ENCODE measurements at places on chromosomes 12 and 14.

DNA sequence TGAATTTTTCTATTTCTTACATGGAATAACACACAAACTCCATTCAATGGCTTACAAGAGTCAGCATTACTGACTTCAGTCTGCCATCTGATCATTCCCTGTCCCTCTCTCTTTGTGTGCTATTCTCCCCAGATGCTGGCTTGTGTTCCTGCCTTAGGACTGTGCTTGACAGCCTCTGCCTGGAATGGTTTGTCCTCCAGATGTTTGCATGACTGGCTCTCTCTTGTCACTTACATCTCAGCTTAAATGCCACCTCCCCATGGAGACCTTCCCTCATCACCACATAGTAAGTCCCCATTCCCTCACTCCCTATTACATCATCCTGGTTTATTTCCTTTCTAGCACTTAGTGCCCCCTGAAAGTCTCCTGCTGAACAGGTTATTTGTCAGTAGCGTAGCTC is 181.6 kb downstream of the KTN1 start:
- DNase-seq = no peak

DNA sequence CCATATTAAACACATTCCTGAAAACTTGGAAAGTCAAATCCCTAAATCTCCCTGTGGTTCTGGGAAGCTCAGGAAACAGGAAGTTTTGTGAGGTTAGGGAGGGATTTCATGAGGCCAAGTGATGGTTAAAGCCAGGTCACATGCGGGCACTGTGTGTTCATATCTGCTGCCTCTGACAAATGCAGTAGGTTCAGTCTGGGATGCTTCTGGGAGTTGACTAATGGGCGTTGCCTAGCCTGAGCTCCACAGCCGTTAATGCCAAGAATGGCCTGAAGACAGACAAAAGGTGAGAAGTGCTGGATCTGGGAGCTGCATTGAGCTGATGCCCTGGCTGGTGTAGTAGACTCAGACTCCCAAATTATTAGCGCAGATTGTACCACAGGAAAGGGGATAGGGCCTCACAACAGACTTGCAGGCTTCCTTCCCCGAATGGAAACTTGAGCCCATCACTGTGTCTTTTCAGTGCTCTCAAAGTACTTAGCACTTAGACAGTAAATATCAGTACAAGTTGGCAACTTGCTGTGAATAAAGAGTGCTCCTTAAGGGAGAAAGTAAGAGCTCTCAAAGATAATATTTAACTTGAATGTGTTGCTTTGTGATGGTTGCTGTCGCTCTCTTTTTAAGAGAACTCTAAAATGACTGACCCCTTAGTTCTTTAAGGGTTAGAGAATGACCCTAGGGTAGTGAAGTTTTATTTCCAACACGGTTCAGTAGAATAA is 17.3 kb downstream of the GSG1 start:
- DNase-seq = no peak

DNA sequence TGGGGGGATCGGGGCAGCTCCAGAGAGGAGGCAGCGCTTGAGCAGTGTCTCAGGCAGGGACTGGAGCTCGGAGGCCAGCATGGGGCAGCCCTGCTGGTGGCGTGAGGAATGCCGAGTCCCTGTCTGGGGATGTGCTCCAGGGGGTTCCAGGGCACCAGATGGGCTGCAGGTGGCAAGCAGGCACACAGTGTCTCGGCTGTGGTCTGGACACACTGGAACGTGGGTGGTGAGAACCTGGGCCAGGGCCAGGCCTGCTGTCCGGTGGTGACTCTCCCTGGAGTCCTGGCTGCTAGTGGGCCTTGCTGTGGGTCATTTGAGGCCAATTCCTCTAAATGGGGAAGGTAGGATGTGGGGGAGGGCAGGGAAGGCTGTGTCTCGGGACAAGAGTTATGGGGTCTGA is 199.4 kb upstream of the RTL1 start:
- DNase-seq = no peak

DNA sequence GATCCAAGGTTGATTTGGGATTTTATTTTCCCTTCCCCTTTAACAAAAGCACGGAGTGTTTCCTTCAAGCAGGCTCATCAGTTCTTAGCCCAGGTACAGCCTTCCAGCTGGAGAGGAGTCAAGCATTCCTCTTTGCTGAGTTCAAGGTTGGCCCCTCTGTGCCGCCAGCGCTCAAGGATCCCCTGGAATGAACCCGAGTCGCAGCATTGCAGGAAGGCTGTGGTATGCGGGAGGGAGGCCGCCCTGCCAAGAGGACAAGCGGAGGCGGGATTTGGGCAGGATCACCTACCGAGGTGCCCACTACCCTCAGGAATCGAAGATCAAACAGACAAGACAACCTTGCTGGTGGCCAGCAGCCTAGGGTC is 53.9 kb upstream of the NCOR2 start:
- no peak for DNase-seq

DNA sequence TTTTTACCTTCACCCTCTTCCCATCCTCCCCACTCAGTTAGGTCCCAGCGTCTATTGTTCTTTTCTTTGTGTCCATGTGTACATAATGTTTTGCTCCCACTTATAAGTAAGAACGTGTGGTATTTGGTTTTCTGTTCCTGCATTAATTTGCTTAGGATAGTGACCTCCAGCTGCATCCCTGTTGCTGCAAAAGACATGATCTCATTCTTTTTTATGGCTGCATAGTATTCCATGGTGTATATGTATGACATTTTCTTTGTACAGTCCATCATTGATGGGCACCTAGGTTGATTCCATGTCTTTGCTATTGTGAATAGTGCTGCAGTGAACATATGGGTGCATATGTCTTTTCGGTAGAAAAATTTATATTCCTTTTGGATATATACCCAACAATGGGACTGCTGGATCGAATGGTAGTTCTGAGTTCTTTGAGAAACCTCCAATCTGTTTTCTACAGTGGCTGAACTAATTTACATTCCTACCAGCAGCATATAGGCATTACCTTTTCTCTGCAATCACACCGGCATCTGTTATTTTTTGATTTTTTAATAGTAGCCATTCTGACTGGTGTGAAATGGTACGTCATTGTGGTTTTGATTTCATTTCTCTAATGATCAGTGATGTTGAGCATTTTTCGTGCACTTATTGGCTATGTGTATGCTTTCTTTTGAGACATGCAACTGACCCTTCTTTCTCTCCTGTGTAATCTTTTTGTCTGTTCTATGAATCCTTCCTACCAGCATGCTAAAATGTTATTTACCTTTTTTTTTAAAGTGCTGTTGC is 279.7 kb upstream of the AMIGO2 start:
- no peak for DNase-seq

DNA sequence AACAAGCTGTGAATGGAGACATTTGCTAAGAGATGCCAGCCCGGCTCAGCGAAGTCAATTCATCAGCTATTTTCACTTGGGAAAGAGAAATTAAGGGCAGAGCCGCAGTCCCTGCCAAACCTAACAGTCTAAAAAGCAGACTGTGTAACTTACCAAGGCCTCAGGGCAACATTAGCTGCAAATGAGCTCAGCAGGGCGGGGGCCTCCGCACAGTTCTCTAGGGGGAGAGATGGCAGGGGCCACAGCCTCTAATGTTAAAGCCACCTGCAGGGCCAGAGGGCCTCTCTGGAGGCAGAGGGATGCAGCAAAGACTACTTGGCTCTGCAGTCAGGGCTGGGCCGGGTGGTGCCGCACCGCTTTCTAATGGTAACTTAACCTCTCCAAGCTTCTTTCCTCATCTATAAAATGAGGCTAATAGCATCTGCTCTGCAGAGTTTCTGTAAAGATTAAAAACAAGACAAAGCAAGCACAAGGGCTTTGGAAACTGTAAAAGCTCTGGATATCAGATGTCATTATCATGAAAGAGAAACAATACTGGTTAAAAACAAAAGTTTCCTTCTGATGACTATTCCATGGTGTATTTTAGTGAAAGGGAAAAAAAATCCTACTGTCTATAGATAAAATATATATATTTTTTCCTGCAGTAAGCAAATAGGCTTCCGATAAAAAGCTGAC is 13.4 kb upstream of the GPRC5A start:
- DNase-seq = no peak

DNA sequence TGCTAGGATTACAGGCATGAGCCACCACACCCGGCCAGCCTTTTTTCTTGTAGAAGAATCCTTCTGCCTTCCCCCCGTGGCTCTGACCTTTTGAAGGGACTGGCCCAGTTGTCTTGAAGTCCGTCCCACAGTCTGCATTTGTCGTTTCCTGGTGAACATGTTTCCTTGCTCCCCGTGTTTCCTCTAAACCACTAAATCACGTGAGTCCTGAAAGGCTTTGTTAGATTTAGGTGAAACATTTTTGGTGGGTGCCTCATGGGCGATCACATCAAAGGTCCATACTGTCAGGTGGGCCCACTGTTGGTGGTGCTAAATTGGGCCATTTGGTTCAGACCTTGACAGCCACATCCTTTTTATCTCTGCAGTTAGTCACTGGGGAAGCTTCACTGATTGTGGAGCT is 26.3 kb downstream of the MLXIP start:
- DNase-seq = no peak

DNA sequence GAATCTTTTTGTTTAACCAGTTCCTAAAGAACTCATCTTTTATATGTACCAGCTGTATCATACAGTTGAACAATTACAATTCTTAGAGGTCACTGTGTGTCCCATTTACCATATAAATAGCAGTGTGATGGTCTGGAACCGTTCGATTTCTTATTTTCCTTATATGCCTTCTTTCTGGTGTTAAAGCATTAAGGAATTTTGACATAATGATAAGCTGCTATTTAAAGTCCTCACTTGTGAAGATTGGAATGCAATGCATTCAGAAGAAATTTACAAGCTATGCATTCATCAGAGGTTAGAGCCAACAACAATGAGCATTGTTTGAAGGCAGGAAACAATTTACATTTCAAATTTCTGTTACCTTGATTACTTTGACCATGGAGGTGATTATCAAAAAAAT is 80.0 kb upstream of the PRICKLE1 start:
- no peak for DNase-seq

GRCh38 chr14:34044373-34044637 is 93.4 kb upstream of the EGLN3 start:
- no peak for DNase-seq

DNA sequence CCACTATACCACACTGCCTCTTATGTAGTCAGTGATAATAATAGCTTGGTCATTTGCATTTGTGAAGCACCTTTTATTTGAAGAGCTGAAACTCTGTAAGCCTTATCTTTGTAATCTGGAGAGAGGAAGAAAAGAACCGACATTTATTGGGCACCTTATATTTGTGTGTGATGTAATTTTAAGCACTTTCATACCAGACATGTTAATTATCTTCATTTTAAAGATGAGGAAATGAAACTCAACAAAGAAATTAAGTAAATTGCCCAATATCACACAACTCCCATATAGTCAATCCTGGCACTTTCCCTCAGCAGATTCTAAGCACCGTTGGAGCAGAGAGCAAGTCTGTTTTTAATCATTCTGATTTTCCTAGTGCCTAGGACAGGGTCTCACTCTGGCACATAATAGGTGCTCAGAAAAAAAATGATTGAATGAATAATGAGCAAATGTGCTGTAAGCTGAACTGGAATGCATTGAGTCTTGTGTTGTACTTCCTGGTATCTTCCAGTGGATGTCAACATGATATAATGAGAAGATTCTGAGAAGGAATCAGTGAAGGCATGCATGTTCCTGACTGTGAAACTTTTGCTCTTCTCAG is 418.9 kb downstream of the ZFP36L1 start:
- DNase-seq = no peak

DNA sequence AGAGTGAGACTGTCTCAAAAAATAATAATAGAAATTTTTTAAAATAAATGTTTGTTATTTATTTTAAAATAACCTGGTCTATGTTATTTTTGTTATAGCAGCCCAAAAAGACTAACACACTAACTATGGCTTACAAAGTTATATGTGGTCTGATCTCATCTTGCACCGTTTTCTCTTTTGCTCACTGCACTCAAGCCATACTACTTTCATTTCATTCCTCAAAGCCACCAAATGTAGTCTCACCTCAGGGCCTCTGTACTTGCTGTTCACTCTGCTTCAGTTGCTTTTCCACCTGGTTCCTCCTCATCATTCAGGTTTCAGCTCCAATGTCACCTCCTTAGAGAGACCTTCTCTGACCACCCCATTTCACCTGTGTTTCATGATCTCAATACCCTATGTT is 55.2 kb upstream of the MDM1 start:
- DNase-seq = no peak

- DNase-seq = no peak
These were observed 429.0 kb upstream of the FBXO33 start for GRCh38 chr14:39861229-39861600.

GRCh38 chr12:121025442-121026226 is 9.3 kb upstream of the C12orf43 start:
- no peak for DNase-seq

GRCh38 chr12:51970904-51971646 is 19.6 kb downstream of the ACVR1B start:
- no peak for DNase-seq

DNA sequence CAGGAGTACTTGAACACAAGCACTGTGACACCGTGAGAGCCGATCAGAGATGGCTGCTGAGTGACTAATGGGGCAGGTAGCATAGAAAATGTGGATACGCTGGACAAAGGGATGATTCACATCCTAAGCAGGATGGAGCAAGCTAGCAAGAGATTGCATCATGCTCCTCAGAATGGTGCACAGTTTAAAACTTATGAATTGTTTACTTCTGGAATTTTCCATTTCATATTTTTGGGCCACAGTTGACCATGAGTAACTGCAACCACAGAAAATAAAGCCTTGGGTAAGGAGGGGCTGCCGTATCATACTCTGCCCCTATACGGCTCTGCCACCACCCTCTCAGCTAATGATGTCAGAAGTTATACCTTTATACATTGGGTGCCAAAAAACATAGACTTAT is 23.3 kb upstream of the MARK3 start:
- DNase-seq = no peak

DNA sequence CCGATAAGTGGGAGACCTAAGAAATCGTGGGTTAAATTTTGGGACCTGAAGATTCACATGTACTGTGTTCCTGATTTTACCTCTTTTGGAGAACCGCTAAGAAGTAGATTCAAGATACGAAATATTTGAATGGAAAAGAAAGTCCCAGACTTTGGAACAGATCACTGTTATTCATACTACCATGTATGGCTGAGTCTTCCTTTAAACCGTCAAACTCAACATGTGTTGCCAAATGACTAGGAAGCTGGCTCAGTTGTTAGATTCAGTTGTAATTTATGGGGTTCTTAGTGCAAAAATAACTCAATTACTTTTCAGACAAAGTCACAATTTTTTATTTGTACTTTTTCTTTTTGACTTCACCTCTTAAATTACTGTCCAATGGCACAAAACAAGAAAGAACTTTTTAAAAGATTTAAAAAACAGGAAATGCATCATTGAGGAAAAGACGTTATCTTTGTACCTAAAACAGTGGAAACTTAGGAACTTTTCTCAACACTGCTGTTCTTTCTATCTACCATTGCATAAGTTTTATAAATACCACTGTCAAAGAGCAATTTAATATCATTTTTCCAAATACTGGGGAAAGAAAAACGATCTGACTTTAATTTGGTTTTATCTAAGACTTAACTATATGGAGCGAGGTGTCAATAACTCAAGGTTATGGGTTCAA is 15.7 kb downstream of the RERG start:
- no peak for DNase-seq
